ENCODE measurements at places on chromosomes 1 and 21. TPM values are rescaled to one million over a fixed set of nuclear protein-coding genes. Genes with fewer than 3 reads are reported as not detected.

DNA sequence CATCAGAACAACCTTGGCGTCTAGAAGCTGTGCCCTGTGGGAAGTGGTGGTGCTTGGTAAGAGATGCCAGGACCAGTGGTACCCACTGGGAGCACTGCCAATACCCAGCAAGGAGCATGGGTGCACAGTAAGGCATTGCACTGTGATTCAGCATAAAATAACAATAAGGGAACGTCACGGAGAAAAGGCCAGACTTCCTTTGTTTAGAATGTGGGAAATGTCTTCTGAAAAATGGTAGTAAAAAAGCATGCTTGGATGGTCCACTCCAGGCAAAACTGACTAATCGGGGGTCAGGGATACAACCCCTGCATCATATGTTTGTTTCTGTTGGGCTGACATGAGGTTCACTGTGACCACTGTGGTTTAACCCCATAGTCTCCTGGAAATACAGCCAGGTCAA is 14.7 kb downstream of the METTL18 start:
- no peak for DNase-seq

DNA sequence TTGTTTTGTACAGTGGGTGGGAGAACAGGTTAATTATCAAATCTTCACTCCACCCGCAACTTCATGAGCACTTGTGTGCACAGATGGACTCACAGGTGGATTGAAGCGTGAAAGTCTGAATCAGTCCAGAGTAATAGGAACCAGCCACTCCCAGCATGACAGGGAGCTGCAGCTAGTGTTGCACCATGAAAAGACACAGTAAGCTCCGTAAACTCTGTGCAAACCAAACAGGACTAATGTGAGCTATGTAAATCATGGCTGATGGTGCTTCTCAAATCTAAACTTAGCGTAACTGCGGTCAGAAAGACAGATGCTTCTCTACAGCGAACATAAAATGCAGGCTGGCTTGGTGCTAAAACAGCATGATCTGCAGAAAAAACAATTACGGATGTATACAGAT is 114.4 kb downstream of the CENPF start:
- no peak for DNase-seq

GRCh38 chr1:70318191-70318590 is 36.3 kb downstream of the ANKRD13C start:
- no peak for DNase-seq

The PGLYRP4 gene
- not detected for polyA plus RNA-seq
